ENCODE measurements at places on chromosomes 7 and 10.
A peak's percentile ranks its signal among the peaks of the same experiment; 100 is the strongest.

DNA sequence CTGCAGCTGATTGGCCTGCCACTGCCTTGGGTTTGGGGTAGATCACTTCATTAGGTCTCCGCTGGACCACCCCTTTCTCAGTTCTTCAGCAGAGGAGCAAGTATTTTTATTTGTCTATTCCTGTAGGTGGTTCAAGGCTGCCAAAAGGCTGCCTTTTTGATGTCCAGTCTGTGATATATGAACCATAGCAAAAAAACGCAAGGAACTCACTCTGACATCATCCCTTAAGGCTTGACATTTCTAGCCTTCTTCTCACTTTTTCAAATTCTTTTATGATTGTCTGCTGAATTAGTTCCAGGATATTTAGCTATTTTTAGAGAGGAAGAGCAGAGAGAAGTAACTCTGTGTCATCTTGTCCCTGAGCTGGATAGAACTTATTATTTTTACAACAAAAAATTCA lies 269.2 kb downstream of the BAMBI start:
- no peak for DNase-seq

DNA sequence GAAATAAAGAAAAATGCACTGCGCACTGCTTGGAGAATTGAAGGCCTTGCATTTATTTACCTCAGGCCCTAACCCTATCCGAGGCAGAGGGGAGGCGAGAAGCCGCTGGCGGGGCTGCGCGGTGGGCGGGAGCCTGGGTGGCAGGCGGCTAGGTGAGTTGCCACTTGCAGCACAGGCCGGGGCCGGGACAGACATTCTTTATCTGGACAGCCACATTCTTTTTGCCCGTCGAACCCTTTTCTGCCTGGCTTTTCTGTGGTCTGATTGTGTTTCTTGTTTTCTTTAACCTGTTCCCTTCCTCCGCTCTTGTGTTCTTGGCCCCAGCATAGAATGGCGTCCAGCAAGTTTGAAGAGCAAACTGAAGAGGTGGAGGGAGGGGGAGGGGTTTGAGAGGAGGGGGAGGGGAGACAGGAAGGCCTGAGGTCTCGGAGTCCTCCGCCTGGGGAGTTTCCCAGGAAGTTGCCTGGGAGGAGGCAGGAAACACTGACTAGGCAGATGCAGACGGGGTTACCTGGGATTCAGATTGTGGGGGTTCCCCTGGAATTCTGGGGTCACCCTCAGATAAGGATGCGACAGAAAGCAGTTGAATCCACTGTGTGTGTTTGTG lies 5.1 kb downstream of the SHH start:
- peak; percentile 77 for DNase-seq

DNA sequence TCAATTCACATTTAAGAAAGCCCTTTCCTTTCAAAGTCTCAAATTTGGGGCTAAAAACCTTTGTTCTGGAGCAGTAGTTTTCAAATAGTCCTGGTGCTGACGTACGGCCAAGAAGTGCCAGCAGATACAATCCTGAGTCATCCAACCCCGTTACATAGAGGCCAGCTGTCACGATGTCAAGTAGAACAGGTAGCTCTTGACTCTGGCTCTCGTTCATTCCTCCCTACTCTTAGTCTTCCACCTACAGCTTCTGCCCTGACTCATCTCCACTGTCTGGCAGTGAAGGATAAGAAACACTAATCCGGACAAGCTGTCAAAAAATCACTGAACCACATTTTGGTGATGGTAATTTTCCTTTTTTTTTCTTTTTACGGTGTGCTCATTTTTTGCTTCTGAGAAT lies 132.4 kb upstream of the PTN start:
- no peak for DNase-seq

- peak; percentile 38 for DNase-seq
These were observed 171.9 kb downstream of the HDAC9 start for GRCh38 chr7:18667466-18667865.

- no peak for DNase-seq
These were observed 16.4 kb downstream of the IQCE start for GRCh38 chr7:2575046-2575732.

DNA sequence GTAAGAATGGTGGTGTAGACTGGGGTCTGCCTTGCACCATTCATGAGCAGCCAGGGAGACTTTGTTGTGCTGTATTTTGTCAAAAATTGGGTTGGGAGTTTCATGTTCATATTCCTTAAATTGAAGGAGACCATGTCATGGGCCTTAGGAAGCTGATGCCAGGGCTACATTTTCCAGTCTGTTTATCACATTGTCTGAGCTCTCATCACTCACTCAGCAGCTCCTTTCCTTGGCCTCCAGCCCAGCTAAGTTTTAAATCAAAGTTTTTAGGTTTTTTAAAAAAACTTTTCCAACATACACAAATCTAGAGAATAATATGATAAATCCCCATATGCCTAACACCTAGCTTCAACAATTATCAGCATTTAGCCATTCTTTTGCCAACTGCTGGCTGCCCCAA lies 12.6 kb upstream of the FAM13C start:
- DNase-seq: no peak

- DNase-seq: no peak
These were observed 57.3 kb upstream of the ZEB1 start for GRCh38 chr10:31261511-31262311.

DNA sequence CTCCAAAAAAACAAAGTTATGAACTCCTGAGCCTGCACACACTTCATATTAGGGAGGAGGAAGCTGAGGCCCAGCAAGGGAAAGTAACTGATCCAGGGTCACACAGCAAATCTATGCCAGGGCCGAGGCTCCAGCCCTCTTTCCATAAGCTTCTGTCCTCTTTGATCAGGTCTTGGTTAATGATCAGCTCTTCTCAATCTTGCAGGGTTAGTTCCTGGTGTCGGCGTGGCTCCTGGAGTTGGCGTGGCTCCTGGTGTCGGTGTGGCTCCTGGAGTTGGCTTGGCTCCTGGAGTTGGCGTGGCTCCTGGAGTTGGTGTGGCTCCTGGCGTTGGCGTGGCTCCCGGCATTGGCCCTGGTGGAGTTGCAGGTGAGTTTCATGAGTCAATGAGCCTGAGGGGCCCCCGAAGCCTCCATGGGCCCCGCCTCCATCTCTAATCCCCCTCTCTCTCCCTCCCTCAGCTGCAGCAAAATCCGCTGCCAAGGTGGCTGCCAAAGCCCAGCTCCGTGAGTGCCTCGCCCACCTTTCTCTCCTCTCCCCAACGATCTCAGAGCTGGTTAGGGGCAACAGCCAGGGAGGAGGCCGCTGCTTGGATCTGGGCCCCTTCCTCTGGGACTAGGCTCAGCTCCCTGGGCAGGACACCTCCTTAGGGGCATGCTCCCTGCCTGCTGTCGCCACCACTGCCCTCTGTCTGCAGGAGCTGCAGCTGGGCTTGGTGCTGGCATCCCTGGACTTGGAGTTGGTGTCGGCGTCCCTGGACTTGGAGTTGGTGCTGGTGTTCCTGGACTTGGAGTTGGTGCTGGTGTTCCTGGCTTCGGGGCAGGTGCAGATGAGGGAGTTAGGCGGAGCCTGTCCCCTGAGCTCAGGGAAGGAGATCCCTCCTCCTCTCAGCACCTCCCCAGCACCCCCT lies 23.7 kb upstream of the LIMK1 start:
- DNase-seq: no peak

GRCh38 chr10:95234951-95235350 lies 40.9 kb downstream of the ACSM6 start:
- DNase-seq: no peak

GRCh38 chr10:10222304-10222841 lies 795.3 kb upstream of the CELF2 start:
- no peak for DNase-seq

GRCh38 chr7:28956608-28957063 lies 1.5 kb downstream of the TRIL start:
- DNase-seq: peak; percentile 87

DNA sequence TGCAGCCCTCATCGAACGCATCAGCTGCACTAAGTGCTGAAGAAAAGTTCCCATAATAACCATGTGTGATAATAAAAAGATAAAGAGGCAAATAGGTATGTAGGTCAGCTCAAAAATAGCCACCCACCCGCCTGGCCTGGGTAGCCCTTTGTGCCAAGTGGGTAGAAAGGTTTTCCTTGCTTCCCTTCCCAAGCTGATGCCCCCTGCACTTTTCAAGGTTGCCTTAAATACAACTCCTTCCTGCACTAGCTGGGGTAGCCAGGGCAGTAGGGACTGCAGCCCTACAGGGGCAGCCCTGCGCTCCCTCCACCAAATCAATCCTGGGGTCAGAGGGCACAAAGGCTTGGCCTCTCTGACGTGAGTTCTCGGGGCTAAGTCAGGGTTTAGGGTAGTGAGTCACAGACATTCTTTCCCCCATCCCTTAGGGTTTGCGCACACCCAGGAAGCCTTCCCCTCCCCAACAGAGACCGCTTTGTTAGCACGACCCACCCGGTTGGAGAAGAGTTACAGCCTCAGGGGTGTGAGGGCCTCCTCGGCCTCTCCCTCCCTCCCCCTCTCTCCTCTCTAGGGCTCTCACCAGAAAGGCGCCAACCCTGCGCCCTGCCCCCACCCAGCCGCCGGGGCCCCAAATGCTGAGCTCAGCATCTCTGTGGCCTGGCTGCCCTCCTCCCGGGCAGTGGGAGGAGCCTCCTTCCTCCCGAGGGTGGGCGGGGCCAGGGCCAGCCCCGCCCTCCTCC lies 13.3 kb upstream of the DDIT4 start:
- peak; percentile 97 for DNase-seq

DNA sequence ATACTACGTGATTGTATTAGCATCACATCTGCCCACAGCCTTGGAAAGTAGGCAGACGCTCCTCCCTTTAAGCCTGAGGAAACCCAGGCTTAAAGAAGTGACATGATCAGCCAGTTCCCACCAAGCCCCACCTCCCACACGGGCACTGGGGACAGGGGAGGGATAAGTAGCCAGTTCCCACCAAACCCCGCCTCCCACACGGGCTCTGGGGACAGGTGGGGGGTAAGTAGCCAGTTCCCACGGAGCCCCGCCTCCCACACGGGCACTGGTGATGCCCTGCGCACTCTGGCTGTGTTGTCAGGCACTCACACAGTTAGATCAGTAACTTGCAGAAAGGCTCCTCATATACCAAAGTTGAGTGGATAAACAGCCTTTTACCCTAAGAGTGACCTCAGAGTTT lies 606.8 kb downstream of the PTPRN2 start:
- no peak for DNase-seq

GRCh38 chr10:6402960-6403359 lies 177.1 kb downstream of the PRKCQ start:
- no peak for DNase-seq

DNA sequence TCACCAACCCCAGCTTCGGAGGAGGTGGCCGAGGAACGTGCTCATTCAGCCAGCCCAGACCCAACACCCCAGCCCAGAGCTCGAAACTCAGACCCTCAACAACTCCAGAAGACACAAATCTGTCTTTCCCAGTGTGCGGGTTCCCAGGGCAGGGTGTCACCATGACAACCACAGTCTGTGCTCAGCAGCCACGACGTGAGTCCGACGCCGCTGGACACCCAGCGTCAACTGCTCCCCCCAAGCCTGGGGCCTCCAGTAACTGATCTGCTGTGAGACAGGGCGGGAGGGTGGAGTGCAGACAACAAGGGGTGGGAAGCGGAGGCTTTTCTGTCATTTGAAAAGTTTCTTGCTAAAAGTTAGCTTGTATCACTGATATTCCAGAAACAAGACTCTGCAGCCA lies 167.2 kb downstream of the MAD1L1 start:
- DNase-seq: no peak

- DNase-seq: no peak
These were observed 36.6 kb upstream of the CCAR1 start for GRCh38 chr10:68684413-68684812.

DNA sequence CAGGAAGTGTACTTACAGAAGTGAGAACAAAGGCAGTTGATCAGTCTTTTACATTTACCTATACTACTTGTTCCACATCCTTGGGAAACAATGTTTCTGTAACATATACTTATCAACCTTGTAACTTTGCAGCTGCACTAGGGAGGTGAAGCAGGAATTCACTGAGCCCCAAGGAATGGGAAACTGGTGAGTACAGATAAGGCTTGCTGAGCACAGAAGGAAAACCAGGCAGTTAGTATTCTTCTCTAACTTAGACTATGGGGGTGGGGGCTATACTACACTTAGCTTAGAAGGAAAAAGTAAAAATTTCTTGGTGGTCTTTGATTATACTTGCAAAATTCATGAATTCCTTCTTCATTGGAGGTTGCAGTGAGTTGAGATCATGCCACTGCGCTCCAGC lies 6.9 kb upstream of the ZNF33A start:
- DNase-seq: no peak

- DNase-seq: no peak
These were observed 45.1 kb downstream of the TMEM60 start for GRCh38 chr7:77753173-77753572.

DNA sequence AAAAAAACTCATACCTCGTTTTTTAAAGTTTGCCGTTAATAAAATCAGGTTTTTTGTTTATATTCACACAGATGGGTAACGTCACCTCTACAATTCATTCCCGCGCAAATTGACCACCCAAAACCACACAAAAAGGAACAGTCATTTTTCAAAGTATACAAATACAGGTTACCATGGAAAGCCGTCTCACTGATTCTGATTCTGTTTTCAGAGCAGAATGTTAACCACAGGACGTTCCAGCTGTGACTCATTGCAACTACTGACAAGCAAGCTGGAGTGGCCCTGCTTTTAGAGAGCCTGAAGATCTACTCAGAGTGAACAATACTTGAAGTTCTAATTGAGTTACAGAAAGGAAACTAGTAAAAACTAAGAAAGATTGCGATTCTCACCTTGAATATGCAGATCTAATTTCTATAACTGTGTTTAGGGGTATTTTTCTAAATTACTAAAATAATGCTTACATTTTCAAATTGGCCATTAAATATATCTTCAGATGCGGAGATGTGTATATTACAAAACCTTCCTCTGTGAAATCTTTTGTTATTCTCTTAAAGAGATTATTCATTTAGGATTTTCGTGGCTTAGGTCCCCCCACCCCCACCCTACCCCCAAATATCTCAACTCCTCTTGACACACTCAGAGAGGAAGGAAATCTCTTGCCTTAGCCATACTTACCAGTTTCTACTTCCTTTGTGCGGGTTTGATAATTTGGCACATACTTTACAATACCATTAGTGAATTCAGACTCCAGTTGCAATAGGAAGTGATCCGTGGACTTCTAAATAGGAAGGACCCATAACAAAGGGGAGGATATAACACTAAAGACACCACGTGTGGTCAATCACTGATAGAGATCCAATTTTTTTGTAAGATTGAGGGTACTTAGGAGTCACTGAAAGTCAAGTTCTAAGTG lies 106.0 kb downstream of the CUBN start:
- peak; percentile 59 for DNase-seq

GRCh38 chr7:101728128-101728527 lies 89.3 kb upstream of the CUX1 start:
- DNase-seq: no peak

DNA sequence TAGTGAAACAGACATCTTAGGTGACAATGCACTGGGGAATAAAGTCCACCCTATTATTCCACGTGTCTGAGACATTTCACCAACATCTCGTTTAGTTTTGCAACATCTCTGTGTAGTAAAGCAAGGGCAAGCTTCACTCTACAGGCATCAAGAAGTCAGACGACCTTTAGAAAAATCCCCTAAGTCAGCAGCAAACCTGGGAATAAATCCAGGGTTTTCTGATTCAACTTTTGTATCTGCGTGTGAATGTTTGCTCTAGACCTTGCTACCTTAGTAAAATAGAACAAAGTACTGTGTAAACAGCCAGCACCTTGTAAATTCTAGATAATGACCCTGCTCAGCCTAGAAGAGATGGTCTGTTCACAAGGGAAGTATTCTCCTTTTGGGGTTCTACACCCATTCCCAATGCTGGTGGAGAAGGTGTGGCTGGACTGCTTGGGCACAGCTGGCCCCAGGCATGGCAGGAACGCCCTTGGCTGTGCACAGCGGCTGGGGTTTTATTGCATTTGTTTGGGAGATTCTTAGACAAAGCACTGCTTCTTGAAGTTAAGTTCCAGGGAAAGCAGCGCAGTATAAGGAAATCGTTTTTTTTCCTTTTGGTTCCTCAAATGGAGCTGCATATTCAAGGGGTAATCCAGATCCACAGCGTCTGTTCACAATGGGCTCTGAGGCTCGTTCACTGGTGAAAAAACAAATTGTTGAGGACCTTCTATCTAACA lies 38.3 kb upstream of the GALNTL5 start:
- DNase-seq: no peak

Measured in GM23338 (cell line).